ENCODE measurements at places on chromosomes 7 and 10. TPM values are rescaled to one million over a fixed set of nuclear protein-coding genes. Genes with fewer than 3 reads are reported as not detected.

Gene AEBP1
- polyA plus RNA-seq = 0.30 TPM

Gene PTPN20
- polyA plus RNA-seq = not detected

Gene HMX3
- polyA plus RNA-seq = not detected

Gene HILPDA
- 16.6 TPM for polyA plus RNA-seq

Gene SEMA3D
- polyA plus RNA-seq = 1.6 TPM

Gene LIPF
- polyA plus RNA-seq = not detected

Gene PIP
- polyA plus RNA-seq = not detected

Gene CDC14C
- polyA plus RNA-seq = not detected

Gene FANK1
- 3.1 TPM for polyA plus RNA-seq

Gene C10orf62
- polyA plus RNA-seq = not detected

Gene FBXO24
- 0.52 TPM for polyA plus RNA-seq

Gene PTF1A
- not detected for polyA plus RNA-seq

Gene CCDC172
- polyA plus RNA-seq = not detected

Gene FFAR4
- not detected for polyA plus RNA-seq

Gene CALHM3
- polyA plus RNA-seq = not detected

Gene TMEM178B
- polyA plus RNA-seq = 40.7 TPM

Gene RBP3
- polyA plus RNA-seq = not detected

Gene TMEM176B
- polyA plus RNA-seq = 3.0 TPM

Gene ASL
- polyA plus RNA-seq = 23.4 TPM

Gene CHRM2
- polyA plus RNA-seq = 0.05 TPM

Gene CHAT
- not detected for polyA plus RNA-seq

Measured in neural cell (in vitro differentiated cells).